EL (cell line): ENCODE measurements at places on chromosomes 3 and 15.

DNA sequence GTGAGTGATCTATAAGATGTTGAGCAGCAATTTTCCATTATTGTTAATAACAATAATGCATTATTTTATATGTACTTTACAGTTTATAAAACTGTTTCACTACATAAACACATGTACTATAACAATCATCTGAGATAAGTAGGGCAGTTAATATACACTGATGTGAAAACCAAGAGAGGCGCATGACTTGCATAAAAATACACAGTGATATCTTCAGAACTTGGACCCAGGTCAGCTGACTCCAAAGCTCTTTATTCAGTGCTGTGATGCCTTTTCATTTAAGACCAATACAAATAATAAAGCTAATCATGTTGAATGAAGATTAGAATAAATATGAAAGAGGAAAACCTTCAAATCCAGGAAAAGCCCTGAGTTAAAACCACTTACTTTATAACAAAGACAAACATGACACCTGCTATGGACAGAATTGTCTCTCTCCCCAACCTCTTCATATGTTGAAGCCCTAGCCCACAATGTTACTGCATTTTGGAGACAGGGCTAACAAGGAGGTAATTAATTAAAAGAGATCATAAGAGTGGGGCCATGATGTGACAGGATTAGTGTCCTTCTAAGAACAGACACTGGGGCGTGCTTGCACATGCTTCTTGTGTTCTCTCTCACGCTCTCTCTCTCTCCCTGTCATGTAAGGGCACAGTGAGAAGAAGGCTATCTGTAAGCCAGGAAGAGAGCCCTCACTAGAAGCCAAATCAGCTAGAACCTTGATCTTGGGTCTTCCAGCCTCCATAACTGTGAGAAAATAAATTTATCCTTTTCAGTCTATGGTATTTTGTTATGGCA is 55.8 kb upstream of the TSPAN3 start:
- DNase-seq: no peak

DNA sequence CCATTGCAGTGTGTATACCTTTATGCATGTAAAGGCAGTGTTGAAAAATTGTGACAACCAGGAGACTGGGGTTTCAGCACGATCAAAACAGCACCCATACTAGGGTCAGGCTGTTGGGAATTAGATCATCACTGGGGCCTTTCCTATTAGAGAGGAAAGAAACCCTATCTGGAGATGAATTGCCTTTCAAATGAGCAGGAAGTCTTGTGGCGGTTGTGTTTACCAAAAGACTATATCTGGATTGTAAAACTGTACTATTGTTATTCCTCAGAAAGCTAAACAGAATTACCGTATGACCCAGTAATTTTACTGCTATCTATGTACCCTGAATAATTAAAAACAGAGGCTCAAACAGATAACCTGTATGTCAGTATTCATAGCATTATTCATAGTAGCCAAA is 10.1 kb downstream of the UBE2E1 start:
- no peak for DNase-seq

GRCh38 chr3:96755519-96755918 is 58.9 kb upstream of the EPHA6 start:
- no peak for DNase-seq

- peak; percentile 42 for DNase-seq
Observed at GRCh38 chr3:169454823-169455222, 208.7 kb downstream of the MECOM start.

DNA sequence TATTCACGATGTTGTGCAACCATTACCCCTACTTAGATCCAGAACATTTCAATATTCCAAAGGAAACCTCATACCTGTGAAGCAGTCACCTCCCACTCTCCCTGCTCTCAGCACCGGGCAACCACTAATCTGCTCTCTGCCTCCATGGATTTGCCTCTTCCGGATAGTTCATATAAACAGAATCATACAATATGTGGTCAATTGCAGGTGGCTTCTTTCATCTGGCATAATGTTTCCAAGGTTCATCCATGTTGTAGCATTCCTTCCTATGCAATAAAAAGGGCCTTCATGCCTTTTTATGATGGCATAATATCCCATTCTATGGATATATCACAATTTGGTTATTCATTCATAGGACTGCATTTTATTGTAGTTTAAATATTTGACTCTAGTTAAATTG is 23.9 kb downstream of the CA12 start:
- no peak for DNase-seq

DNA sequence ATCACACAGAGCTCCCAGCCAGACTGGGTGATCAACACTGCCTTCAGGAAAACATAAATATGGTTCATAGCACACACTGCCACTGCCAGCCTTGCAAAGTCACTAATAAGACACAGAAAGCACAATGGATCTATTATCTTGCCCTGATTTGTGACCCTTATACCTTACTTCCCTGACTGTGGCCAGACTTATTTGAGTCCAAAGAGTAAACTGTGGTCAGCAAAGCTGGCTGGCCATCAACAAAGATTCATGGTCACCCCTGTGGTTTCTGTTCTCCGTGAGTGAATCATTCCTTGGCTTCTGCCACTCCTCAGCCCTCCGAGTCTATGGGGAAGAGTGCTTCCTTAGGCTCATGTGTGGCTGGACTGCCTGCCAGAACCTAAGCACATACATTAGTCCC is 437.7 kb downstream of the RAP2B start:
- DNase-seq: peak; percentile 70

DNA sequence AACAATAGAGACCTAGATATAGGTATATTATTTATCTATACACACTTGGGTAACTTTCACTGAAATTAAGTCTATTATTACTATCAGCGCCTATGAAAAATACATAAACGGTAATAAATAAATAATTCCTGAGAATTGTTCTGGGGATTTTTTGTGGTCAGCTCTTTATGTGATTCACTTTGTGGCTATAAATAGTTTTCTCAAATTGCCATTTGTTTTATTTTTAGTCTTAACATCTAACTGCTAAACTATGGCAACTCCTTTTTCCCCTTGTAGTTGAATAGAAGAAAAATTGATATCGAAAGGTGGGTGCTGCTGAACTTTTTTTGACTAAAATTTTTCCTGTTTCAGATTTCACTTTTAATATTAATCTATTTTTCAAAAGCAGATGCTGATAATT is 189.0 kb downstream of the VGLL3 start:
- peak; percentile 43 for DNase-seq

DNA sequence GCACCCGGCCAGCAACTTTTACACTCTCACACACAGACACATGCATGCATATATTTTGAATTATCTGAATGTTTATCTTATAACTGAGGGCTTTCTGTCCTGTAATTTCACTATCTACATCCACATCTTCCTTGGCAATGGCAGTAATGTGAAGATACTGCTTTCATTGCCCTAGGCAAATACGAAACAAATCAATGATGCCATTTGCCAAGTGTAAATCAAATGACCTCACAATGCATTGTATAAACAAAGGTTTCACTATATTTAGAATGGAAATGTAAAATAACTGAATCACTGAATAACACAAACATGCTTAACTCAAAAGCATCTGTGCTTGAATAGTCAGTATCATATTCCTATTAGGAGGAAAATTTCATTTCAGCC is 455.6 kb downstream of the TBL1XR1 start:
- DNase-seq: peak; percentile 17

GRCh38 chr3:15316998-15317435 is 15.4 kb downstream of the SH3BP5 start:
- peak; percentile 62 for DNase-seq

- no peak for DNase-seq
Observed at GRCh38 chr3:43727930-43728329, 37.2 kb downstream of the ABHD5 start.

- peak; percentile 53 for DNase-seq
Observed at GRCh38 chr3:73766599-73767381, 142.0 kb upstream of the PDZRN3 start.

- no peak for DNase-seq
Observed at GRCh38 chr3:26229801-26230200, 392.8 kb upstream of the LRRC3B start.

DNA sequence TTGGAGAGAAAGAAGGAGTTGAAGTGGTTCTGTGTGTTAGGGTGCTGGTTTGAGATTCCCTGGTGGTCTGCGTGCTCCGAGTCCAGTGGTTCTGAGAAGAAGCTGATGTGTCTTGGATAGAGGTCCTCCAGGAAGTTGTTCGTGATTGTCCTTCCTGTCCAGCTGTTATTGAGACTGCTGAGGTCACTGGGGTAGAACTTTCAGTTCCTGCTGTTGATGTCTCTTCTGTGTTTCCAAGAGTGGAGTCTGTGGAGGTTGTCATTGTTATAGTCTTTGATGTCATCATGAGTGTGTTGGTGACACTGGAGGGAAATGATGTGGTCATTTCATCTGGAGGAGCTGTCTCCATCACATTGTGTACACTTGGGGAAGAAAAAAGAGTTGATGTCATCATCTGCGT is 20.8 kb downstream of the MUC4 start:
- DNase-seq: no peak

DNA sequence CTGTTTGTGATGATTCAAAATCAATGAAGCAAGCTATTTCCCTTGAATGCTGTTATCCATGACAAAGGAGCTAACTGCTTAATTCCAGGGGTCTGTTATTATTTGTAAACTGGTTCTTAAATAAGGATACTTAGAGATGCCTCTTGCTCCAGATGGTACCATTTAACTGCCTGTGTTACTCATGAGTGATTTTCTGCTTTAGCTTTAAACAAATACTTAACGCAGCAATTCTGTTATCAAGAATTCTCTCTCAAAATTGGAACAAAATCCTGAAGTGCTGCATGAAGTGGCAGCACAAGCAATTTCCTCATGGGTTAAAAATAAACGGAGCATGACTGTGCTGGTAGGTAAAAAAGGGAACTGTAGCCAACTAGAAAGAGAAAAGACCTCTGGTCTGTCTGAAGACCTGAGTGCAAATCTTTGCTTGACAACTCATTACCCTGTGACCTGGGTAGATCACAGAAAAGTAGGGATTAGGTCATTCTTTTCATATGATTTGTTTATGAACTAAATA is 62.5 kb upstream of the GBE1 start:
- DNase-seq: no peak

- DNase-seq: no peak
Observed at GRCh38 chr15:98358971-98359370, 289.4 kb upstream of the IGF1R start.

- DNase-seq: no peak
Observed at GRCh38 chr3:41031401-41031800, 167.9 kb upstream of the CTNNB1 start.
